ENCODE measurements at places on chromosomes 6 and 20. TPM values are rescaled to one million over a fixed set of nuclear protein-coding genes. Genes with fewer than 3 reads are reported as not detected.
A peak's percentile ranks its signal among the peaks of the same experiment; 100 is the strongest.

GRCh38 chr20:40786336-40786735, 97.3 kb upstream of the MAFB start:
- DNase-seq = no peak

The OR2H2 gene
- total RNA-seq = not detected

DNA sequence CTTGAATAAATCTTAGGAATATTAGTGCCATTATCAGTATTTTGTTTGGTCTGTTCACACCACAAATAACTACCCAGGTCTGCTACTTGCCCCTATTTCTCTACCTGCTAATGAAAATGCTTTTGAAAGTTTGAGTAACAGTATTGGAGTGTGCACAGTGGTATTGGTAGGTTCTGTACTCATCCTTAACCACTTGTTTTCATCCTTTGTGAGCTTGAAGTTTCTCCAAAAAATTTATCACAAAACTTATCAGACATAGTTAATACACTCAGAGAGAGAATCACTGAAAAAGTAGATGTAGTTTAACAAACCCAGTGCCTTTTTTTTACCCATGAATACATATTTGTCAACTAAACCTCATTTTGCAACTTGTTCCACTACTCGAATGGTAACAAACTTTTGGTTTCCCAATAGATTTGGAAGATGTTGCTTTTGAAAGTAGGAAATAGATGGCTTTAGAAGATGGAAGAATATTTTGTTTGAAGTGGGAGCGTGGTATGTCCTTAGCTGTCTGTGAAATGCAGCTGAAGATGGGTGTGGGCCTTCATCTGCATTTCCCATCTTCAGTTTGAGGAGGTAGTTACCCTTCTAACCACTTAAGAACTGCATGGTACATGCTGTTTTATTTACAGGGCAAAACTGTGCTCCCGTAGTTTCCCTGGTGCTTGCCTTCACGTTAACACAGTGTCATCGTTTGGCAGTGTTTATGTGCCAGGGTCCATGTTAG, 9.0 kb downstream of the PTPN1 start:
- no peak for DNase-seq

DNA sequence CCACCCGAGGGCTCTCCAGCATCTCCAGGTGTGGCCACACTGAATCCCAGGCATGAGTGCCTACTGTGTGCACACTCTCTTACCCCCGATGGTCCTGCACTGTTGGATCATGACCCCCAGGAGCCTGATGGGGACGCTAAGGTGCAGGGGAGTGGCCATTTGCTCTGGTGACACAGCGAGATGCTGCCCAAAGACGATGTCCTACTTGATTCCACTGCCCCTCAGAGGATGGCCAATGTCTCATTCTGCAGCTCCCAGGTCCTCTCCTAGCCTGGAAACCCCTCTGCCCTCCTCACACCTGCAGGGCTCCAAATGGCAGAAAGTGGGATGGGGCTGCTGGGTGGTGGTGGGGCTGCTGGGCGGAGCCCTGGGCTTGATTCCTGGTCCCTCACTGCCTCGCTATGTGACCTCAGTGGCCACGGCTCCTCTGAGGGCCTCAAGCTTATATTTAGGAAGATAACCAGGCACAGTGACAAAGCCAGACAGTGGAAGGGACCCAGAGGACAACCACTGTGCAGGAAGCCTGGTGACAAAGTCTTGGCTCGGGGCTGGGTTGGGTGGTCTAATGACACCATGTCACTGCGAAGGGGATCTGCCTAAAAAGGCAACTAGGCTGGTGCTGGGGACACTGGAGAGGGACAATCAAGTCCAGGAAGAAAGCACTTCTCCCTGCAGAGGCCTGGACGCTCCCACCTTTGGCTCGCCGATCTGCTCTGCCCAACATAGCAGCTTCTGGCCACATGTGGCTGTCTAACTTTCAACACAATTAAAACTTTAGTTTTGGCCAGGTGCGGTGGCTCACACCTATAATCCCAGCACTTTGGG, 28.4 kb downstream of the TGM2 start:
- no peak for DNase-seq

The ZBTB9 gene
- 14.2 TPM for total RNA-seq

The RBPJL gene
- total RNA-seq = not detected

DNA sequence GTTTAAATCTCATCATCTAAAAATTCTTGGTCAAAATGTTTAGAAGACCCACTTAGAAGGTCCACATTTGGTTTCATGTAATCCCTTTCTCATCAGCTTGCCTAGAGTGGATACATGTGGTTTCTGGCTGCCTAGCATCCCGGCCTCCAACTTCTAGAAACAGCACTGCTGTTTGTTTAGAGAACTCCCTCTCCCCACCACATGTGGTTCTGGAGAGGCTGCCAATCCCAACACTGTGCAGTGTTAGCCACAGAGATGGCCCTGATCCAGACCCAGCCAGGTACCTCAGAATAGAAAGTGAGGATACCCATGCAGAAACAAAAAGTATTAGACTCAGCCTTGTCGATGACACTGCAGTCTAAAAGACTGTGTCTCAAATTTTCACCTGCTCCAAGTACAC, 241.8 kb downstream of the BCKDHB start:
- DNase-seq = no peak

- DNase-seq = no peak
Observed at GRCh38 chr6:142827991-142828390, 117.0 kb downstream of the HIVEP2 start.

The ZNF133 gene
- total RNA-seq = 9.3 TPM

GRCh38 chr6:138638604-138639003, 135.0 kb upstream of the CCDC28A start:
- DNase-seq = no peak

GRCh38 chr6:133179481-133179880, 61.7 kb upstream of the EYA4 start:
- no peak for DNase-seq

DNA sequence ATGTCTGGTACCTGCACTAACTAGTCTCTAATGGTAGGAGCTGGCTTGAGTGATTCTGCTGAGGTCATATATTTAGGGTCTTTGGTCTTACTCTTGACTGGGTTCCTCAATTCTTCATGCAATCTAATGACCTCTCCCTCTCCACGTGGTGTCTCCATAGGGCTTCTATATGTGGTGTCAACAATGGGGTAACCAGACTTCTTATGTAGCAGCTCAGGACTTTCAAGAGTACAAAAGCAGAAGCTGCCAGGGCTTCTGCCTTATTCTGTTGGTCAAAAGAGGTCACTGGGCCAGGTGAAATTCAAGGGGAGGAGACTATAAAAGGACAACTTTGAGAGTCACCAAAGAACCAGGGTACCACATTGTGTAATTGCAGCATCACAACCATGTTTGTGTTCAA, 54.3 kb downstream of the NUS1 start:
- DNase-seq = no peak

- DNase-seq = no peak
Observed at GRCh38 chr6:4577406-4577805, 198.8 kb upstream of the CDYL start.

DNA sequence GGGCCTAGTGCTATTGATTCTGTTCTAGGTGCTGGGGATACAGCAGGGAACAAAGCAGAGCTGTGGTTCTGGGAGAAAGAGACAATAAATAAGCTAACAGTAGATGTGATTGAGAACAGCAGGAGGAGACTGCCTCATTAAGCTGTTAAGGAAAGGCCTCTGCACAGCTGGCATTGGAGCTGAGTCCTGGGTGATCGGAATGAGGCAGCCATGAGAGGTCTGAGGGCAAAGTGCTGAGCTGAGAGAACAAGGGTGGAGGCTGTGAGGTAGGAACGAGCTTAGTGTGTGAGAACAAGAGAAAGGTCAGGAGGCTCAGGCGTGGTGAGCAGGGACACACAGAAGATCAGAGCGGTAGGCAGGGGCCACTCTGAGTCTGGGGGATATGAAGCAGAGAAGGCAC, 18.3 kb downstream of the DDX27 start:
- no peak for DNase-seq

DNA sequence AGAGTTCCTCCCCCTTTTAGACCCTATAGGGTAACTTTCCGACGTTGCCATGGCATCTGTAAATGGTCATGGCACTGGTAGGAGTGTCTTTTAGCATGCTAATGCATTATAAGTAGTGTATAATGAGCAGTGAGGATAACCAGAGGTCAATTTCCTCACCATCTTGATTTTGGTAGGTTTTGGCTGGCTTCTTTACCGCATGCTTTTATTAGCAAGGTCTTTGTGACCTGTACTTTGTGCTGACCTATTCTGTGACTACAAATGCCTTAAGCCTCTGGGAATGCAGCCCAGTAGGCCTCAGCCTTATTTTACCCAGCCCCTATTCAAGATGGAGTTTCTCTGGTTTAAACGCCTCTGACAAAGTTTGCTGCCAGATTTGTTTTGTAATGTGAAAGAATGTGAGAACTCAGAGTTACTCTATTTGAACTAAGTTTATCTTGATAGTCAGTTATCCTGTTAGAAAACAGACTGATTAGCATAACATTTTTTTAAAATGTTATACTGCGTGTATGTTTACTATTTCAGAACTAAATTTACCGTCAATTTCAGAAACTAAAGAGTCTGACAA, 111.3 kb upstream of the PRSS16 start:
- no peak for DNase-seq

GRCh38 chr20:49385465-49385864, 97.0 kb downstream of the KCNB1 start:
- DNase-seq = peak; percentile 36

The SRSF3 gene
- total RNA-seq = 362 TPM

The MAPK13 gene
- 47.3 TPM for total RNA-seq

The SIRPB1 gene
- total RNA-seq = 1.9 TPM

DNA sequence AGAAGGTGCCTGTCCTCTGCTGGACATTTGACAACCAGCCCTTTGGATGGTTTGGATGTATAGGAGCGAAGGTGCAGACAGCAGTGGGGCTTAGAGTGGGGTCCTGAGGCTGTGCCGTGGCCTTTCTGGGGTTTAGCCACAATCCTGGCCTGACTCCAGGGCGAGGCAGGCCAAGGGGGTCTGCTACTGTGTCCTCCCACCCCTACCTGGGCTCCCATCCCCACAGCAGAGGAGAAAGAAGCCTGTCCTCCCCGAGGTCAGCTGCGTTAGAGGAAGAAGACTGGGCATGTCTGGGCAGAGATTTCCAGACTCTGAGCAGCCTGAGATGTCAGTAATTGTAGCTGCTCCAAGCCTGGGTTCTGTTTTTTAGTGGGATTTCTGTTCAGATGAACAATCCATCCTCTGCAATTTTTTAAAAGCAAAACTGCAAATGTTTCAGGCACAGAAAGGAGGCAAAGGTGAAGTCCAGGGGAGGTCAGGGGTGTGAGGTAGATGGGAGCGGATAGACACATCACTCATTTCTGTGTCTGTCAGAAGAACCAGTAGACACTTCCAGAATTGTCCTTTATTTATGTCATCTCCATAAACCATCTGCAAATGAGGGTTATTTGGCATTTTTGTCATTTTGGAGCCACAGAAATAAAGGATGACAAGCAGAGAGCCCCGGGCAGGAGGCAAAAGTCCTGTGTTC, 1.3 kb upstream of the CDKN1A start:
- DNase-seq = no peak

DNA sequence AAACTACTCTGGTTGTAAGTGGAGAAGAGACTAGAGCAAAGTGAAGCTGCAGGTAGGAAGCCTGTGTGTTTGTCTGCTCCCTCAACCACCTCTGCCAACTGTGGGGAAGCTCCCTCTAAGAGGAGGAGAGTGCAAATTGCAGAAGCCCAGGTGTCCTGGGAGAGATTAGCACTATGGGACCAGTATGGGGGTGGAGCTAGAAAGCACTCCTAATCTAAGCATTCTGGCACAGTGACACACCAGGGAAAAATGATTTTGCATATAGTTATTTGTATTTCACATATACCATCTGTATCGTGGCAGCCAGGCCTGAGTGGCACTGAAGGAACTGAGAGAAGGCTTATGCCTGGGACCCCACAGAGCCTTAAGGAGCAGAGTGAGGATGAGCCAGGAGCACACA, 12.8 kb downstream of the GSTA1 start:
- DNase-seq = no peak

The MOG gene
- not detected for total RNA-seq

The SNAI1 gene
- total RNA-seq = 13.4 TPM

GRCh38 chr20:46332373-46333160, 24.3 kb upstream of the CDH22 start:
- no peak for DNase-seq

The PLN gene
- total RNA-seq = not detected

- DNase-seq = no peak
Observed at GRCh38 chr6:156161471-156161870, 615.7 kb upstream of the ARID1B start.

GRCh38 chr20:48384147-48384818, 443.5 kb downstream of the PREX1 start:
- peak; percentile 24 for DNase-seq

The ZMYND8 gene
- 29.0 TPM for total RNA-seq

The CD164 gene
- total RNA-seq = 171 TPM

DNA sequence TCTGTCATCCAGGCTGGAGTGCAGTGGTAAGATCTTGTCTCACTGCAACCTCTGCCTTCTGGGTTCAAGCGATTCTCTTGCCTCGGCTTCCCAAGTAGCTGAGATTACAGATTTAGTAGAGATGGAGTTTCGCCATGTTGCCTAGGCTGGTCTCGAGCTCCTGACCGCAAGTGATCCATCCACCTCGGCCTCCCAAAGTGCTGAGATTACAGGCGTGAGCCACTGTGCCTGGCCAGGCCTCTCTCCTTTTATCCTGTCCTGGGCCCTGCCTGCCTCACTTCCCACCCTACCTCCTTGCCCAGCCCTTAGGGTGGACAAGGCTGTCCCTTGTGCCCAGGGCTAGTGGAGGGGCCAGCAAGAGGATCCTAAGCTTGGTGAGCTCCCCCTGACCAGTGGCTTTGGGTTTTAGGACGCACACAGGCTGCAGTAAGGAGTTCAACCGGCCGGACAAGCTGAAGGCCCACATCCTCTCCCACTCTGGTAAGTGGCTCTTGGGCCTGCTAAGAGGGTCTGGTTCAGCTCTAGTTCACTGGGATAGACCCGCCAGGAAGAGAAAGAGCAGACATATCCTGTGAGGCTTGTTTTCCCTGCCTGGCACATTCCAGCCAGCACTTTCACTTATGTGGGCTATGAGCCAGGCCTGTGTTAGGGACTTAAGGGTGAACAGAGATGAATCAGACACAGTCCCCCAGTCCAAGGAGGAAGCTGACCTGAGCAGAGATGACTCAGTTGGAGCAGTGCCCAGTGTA, 21.9 kb upstream of the CHMP4B start:
- DNase-seq = peak; percentile 98

DNA sequence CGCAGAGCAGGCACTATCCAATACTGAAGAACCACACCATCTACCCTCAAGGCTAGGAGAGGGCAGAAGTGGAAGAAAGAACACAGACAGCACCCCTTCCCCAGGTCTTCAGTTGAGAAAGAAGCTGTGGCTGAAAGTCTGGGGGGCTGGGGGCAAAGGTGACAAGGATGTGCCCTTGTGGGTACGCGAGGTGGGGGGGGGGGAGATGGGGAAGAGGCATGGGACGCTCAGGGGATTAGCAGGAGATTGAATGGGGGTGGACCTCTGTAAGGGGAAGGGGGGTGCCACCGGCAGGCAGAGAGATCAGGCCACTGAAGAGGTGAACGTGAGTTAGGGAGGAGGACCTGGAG, 1.1 kb downstream of the B4GALT5 start:
- no peak for DNase-seq

The SYNDIG1 gene
- not detected for total RNA-seq

DNA sequence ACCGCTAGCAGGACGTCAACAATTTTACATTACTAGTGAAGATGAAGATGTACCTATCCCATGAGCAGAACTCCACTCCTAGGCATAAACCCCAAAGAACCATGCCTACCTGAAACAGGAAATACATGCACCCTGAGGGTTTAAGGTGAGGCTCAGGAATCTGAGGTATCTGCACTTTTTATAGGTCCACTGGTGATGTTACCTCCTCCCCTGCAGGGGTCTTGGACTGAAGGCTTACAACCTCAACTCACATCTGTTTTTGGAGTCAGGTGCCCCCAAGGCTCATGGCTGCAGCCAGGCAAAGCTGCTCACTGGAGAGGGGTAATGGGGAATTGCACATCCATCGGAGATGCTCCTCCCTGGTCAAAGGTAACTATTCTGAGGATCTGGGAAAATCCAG, 132.5 kb upstream of the TRAF3IP2 start:
- DNase-seq = no peak

Data from HCT116 (cell line).